Aorta (tissue), 5 donors: ENCODE measurements at places on chromosomes 4 and X. TPM values are rescaled to one million over a fixed set of nuclear protein-coding genes. Genes with fewer than 3 reads are reported as not detected.

CFP gene
- polyA plus RNA-seq = 3.1 TPM

PITX2 gene
- polyA plus RNA-seq = not detected

CYTL1 gene
- polyA plus RNA-seq = 29.9 TPM

PAGE2B gene
- not detected for polyA plus RNA-seq

EDA2R gene
- 0.75 TPM for polyA plus RNA-seq

UGT2B15 gene
- polyA plus RNA-seq = 0.75 TPM
